Coronary artery (tissue), 2 donors: ENCODE measurements at places on chromosomes 3 and 15.

DNA sequence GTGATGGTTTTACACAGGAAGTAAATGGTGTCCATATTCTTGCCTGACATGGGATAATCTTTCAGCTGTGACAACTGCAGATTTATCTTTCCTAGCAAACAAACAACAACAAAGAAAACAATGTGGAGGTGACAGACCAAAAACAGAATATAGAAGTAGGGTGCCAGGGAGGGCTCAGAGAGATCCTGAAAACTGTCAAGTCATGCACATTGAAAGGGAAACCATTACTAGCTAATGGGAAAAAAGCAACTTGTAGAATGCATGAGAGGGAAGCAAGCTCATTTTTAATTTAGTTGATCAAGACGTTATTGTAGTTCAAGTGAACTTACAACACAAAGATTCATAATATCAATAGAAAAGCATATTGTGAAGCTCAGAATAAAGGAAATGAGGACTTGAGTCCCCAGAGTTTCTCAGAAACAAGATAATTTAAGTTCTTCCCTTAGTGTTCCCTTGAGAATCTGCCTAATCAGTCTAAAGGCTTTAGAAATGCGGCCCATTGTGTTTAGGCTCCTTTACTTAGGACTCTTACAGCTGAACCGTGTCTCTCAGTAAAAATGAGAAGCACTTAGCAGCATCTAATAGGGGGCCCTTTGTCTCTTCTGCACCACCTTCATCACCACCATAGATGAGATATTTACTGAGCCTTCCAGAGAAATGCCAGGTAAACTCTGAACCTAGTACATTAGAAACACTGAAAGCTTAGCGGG is 115.6 kb upstream of the CADPS start:
- no peak for DNase-seq

DNA sequence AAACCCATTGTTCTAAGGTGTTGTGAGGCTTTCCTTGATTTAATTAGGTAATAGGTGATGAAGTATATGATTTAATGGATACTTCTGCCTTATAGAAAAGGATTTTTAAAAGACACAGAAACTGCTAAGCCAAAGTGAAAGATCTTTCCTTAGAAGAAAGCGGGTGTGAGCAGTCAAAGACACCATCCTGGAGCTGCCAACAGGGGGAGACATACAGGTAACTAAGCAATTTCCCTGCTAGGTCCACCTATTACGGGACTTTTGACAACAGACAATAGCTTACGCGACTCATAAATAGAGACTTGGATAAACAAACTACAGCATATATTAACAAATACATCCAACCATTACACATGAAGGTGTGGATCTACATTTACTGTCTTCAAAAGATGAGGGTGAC is 669.5 kb downstream of the SQOR start:
- no peak for DNase-seq

- no peak for DNase-seq
Observed at GRCh38 chr3:62559831-62560445, 186.6 kb upstream of the FEZF2 start.

- no peak for DNase-seq
Observed at GRCh38 chr3:156181509-156181908, 61.1 kb downstream of the KCNAB1 start.

- no peak for DNase-seq
Observed at GRCh38 chr3:149647812-149648211, 10.0 kb downstream of the WWTR1 start.

DNA sequence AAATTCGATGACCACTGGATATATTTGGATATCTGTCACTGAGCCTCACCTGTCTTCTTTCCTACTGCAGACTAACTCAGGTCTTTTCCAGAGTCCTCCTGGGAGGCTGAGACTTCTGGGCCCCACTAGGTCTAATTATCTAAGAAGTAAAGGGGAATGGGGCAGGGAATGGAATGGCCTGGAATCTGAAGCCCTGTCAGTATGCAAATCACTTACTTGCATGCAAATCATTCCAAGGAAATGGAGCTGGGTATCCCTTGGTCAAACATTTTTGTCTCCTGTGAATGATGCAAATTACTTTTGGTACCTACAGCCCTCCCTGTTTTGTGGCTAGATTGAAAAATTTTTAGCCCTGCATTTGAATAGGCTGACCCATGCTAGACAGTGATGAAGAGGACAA is 5.3 kb upstream of the SPSB4 start:
- DNase-seq = no peak

- no peak for DNase-seq
Observed at GRCh38 chr3:144241404-144241803, 269.8 kb downstream of the DIPK2A start.

GRCh38 chr3:23611737-23612295 is 193.9 kb upstream of the UBE2E1 start:
- DNase-seq = no peak

GRCh38 chr3:142940472-142940871 is 23.0 kb downstream of the PAQR9 start:
- no peak for DNase-seq

DNA sequence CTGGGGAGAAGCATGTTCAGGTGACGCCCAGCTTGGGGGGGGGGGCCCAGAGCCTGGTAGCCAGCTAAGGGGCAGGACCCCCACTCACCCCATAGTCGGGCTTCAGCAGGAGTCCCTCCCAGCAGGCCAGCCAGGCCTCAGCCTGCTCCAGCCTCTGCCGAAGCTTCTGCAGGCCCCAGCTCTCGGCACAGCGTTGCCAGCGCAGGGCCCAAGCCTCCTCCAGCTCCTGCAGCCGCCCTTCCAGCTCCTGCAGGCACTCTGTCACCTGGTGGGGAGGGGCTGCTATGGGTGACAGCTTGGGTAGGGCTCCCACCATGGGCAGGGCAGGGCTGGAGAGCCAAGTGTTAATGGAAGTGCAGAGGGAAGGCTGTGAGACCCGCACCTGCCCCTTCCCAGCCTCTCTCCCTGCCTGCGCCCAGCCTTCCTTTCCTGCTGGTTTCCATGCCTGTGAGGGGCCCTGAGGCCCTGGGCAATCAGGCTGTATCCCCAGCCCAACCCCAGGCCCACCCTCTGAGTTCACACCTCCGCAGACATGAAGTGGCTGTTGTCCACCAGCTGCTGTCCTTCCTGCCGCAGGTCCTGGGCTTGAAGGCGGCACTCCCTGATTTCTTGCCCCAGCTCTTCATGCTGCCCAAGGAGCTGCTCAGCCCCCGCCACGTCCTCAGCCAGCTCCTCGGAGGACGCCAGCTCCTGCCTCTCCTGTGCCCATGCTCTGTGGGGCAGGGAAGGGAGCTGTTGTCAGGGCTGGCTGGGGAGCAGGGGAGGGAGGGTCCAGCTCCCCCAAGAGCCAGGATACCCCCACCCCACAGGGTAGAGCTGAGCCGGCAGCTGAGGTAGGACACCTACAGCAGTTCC is 14.3 kb downstream of the PLA2G4B start:
- DNase-seq = no peak

GRCh38 chr3:132963786-132964185 is 74.4 kb upstream of the TMEM108 start:
- no peak for DNase-seq

GRCh38 chr3:2856138-2857133 is 253.7 kb downstream of the IL5RA start:
- DNase-seq = no peak

DNA sequence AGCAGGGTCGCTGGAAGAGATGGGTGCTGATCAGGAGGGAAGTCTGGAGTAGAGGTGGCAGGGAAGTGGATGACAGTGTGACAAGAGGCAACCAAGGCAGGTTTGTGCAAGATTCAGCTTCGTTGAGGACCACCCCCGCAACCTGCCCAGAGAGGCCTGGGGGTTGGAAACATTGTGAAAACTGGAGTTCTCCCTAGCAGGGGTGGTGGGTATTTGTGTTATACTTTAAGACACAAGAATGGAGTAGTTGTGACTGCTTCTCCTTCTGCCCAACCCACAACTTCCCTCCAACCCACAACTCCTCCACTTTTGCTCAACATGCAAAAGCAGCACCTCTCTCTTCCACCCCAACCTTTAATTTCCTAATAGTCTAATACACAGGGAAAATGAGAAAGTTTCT is 8.6 kb upstream of the ARNT2 start:
- DNase-seq = no peak

DNA sequence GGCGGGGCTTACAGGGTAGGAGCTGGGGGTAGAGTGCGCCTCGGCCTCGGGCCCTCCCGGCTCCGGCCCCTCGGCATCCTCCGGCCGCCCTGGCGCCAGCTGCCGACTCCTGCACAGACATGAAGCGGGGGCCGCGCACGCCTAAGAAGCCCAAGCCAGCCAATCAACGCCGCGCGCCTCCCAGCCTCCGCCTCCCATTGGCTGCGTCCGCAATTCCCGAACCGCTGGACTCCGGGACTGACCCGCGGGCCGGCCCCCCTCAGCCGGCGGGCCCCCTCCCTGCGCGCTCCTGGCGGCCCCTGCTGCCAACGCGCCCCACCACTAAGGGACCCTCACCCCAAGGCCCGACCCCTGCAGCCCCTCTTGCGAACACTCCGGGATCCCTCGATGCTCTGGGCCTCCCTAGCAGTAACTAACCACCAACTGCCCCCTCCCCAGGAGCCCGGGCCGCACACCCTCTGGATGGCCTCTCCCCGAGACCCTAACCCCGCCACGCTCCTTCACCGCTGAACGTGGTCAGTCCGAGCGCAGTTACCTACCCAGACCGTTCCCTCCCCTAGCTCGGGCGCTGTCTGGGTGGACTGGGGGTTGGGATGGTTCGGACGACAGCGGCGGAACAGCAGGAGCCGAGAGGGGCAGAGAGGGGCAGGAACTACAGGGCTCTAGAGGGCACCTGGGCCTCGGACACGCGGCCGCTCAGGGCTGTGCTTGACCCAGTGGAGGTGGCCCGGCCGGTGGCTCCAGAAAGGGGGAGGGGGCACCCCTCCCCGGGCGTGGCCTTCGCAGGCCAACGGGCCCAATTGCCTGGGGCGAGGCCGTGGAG is 5.0 kb downstream of the GATA2 start:
- DNase-seq = no peak

DNA sequence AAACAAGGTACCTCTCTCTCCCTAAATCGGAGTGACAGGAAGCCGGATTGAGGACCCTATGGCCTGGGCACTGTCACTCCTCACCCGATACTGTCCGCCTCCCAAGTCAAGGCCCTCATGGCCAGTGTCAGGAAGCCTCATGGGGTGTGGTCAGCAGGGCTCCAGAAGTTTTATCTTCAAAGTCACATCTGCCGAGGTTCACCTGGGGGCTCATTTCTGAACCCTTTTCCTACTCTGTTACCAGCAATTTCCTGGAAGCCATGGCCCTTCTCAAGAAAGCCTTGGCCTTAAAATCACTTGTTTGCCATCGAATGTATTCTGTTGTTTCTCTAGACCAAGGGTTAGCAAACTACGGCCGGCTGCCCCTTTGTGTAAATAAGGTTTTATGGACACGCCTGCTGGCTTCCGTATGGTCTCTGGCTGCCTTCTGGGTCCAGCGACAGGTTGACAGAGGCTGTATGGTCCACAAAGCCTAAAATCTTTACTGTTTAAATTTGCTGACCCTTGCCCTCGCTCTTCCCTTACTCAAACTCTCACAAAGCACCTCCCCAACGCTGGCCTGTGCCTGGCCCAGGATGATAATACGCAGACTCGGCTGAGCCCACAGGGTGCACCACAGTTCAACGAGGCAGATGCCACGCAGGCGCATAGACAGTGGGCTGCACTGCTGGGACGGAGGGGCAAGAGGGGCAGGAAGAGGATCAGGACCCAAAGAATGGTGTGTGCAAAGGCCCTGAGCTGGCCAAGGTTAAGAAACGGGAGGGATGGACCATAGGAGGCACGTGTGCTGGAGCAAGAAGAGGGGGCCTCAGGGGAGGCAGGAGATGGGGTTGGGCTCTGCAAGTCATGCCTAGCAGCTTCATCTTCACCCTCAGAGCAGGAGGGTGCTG is 24.7 kb upstream of the DUSP7 start:
- DNase-seq = no peak

DNA sequence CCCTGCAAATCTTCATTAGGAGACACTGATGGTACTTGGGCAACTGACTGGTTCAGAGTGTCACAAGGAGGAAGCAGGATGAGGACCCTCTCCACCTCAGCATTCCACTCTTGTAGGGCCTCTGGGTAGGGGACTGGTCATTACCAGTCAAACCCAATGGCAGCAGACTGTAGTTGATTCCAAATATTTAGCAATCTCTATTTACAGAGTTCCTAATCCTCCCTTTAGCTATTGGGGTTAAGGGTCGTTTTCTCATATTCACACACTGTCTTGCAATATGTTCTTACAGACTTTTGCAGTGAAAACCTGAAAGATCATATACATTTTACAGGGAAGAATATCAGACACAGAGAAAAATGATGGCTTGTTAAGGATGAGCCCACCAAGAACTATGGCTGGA is 397.7 kb downstream of the GAP43 start:
- DNase-seq = no peak

DNA sequence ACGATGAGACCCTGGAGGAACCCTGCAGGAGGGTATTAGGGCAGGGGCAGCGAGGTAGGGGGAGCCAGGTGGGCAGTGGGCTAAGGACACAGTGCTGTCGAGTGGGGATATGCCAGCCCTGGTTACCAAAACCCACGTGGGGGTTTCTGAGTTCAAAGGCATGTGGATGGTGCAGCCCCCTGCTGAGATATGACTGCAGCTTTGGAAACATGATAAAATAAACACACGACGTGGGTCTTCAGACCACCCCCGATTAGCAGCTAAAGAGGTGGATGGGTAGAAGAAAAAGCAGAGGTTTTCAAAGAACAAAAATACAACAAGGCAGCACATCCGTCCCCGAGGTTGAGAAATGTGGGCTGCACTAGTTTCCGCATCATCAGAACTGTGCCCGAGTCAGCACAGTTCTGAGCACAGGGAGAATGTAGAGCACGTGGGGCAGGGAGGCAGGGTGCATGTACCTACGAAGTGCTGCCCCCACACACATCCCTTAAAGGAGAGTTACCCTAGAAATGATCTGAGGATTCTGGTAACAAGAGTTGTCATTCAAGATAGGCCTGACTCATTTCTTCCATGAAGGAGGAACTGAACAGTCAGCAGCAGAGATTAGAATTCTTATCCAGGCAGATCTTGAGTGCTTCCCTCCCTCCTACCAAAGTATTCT is 121.3 kb downstream of the RPLP1 start:
- no peak for DNase-seq

- no peak for DNase-seq
Observed at GRCh38 chr15:38690719-38691332, 126.2 kb upstream of the RASGRP1 start.

DNA sequence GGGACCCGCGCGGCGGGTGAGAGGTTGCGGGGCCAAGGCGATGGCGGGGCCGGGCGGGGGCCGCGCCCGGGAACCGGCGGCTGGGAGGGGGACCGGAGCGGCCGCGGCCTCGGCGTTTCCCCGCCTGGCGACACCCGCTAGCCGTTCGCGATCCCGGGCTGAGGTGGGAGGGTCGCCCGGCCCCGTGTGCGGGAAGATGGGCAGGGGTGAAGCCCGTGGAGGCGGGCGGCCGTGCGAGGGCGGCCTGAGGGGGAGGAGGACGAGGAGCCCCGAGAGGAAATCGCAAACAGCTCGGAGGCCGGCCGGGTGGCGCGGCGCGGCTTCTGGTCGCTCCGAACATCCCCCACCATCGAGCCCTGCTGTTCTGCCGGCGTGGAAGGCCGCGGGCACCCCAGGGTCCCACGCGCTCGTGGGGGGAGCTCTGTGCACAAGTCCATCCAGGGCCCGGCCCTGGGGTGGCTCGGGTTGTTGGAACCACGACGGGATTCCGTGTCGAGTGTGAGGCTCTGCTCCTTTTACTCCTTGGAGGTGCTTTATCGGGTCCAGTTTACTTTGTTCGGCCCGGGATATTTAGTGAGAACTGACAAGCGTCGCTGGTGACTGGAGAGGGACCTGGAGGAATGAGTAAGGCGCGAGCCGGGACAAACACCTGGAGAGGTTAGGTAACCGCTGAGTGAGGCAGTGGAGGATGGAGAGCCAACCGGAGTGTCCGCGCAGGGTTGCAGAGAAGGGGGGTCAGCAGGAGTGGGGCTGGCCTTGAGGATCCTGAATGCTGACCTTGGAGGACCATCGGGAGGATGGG is 728 bp downstream of the CRTC3 start:
- peak; percentile 76 for DNase-seq
